ENCODE measurements at places on chromosomes 3 and 15.

GRCh38 chr3:170330366-170330765 is 27.1 kb upstream of the SKIL start:
- no peak for DNase-seq

DNA sequence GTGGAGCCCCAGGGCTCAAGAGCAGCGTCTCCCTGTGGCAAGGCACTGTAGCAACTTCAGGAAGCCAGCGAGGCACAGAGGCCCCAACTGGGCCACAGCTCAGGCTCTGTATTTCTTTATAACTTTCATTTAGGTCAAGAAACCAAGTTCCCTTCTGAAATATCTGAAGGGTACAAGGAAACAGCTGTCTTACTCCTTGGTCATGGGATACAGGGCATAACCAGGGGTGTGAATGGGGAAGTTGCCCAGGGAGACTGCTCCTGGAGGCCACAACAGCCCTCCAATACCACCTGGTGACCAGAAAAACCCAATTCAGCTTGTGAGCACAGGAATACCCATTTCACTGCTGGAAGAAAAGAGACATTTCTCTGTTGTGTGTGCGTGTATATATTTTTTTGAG is 13.3 kb upstream of the SPTBN5 start:
- DNase-seq = peak; percentile 25

- no peak for DNase-seq
Observed at GRCh38 chr15:22229990-22230819, 149.9 kb downstream of the OR4M2 start.

DNA sequence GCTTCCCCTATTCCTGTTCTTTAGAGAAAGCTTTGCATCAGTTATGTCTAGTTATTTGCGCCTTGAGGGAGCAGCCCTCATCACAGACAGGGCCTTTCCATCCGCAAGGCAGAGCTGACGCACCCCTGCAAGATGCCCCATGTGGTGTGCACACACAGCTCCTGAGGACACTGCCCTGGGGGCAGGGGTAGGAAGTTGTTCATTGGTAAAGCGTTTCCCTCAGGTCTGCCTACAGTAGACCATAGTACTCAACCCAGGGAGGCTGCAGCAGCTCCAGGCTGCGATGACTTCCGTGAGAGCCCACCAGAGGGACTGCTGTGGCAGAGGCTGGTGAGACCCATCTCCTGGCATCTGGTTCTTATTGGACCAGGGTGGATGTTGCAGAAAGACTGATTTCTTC is 55.1 kb upstream of the PLXNA1 start:
- DNase-seq = no peak

- no peak for DNase-seq
Observed at GRCh38 chr3:31382856-31383255, 149.9 kb upstream of the STT3B start.

- DNase-seq = no peak
Observed at GRCh38 chr3:102906818-102907217, 472.0 kb downstream of the ZPLD1 start.

DNA sequence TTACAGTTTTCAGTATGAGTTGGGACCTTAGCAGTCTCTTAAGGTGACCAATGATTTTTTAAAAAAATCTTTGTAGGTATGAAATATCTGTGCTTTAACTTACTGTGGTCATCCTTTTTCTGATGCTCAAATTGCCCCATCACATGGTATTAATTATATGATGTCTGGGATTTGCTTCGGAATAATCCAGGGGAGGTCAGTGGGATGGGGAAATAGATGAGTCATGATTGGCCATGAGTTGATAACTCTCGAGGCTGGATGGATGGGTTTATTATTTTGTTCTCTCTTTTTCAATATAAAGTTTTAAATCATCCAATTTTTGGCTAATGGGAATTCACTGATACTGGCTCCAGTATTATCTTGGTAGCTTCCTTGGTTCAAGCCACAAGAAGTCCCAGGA is 370.3 kb upstream of the TPM1 start:
- no peak for DNase-seq

GRCh38 chr3:157300094-157300493 is 136.6 kb upstream of the PTX3 start:
- DNase-seq = no peak

- DNase-seq = no peak
Observed at GRCh38 chr3:71873093-71873611, 88.2 kb upstream of the PROK2 start.

- no peak for DNase-seq
Observed at GRCh38 chr3:14363991-14364390, 38.4 kb upstream of the SLC6A6 start.

- DNase-seq = no peak
Observed at GRCh38 chr3:16427103-16427965, 86.2 kb downstream of the RFTN1 start.

GRCh38 chr3:132284781-132285619 is 32.2 kb upstream of the ACP3 start:
- peak; percentile 69 for DNase-seq
